Stimulated activated CD4-positive, alpha-beta T cell treated with anti-CD3 and anti-CD28 coated beads, Interleukin-12 subunit alpha, Interleukin-12 subunit beta, amount 100 ng/mL, for 24 hours (primary cell): ENCODE measurements at places on chromosomes 5 and 9.

- DNase-seq, result no peak
These were observed 8.6 kb upstream of the LPCAT1 start for GRCh38 chr5:1532384-1532783.

GRCh38 chr9:114995681-114996221, 65.4 kb upstream of the TNFSF8 start:
- DNase-seq, result no peak

GRCh38 chr5:173697931-173698579, 81.6 kb upstream of the BOD1 start:
- no peak for DNase-seq

DNA sequence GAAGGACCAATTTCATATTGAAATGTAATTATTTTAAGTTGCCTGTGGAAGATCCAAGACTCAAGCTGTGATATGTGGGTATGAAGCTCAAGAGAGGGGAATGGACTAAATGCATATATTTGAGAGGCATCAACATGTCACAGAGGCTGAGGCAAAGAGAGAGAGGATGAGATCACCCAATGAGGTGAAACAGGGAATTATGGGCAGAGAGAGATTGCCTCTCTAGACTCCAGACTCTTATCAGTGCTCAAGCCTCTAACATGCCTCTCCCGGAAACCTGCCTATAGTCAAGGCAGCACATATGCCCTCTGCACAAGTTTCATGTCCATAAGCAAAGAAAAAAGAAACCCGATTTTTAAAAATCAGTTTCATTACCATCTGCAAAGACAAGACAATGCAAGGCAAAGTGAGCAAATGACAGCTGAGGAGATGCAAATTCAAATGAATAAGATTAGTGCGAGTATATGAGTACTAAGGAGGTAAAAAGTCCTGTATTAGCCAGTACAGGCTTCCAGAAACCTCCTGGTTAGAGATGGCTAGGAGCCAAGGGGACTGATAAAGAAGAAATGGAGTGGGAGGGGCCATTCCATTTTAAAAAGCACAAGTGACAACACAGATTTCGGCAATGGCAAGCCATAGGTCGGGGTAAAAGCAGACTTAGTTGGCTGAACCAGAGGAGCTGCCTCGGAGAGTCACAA, 9.4 kb downstream of the APTX start:
- no peak for DNase-seq

- peak; percentile 3 for DNase-seq
These were observed 41.0 kb downstream of the ESM1 start for GRCh38 chr5:54944364-54944763.
